Hematopoietic multipotent progenitor cell treated with erythropoietin and hydrocortisone succinate and interleukin-3 and kit ligand, for 4 days (in vitro differentiated cells): ENCODE measurements at places on chromosomes 5 and 9.

GRCh38 chr5:28398185-28398584, 1359.8 kb upstream of the CDH9 start:
- DNase-seq: no peak

DNA sequence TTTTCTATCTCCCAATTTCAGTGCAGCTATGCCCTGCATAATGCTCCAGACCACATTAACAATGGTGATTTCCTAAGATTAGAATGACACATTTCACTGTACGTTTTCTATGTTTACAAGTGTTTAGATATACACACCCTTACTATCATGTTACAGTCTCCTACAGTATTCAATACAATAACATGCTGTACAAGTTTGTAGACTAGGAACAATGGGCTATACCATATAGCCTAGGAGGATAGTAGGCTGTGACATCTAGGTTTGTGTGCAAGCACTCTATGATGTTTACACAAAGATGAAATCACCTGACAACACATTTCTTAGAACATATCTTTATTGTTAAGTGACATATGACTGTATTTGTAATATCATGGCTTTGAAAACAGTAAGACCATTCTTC, 1435.6 kb upstream of the NUDT12 start:
- DNase-seq: no peak

- no peak for DNase-seq
Observed at GRCh38 chr5:123776761-123777160, 264.8 kb downstream of the CSNK1G3 start.

DNA sequence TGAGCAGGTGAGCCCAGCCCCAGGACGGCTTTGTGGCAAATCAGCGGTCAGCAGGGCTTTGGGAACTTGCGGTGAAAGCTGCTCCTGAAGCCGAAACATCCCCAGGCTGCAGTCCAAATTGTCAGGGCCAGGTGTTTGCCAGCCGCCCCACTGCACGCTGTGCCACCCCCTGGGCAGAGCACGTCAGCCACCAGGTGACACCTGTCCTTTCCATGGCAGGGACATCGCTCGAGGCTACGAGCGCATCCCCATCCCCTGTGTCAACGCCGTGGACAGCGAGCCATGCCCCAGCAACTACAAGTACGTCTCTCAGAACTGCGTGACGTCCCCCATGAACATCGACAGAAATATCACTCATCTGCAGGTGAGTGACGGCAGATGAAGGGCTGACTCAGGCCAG, 64.4 kb upstream of the CACNA1B start:
- no peak for DNase-seq

DNA sequence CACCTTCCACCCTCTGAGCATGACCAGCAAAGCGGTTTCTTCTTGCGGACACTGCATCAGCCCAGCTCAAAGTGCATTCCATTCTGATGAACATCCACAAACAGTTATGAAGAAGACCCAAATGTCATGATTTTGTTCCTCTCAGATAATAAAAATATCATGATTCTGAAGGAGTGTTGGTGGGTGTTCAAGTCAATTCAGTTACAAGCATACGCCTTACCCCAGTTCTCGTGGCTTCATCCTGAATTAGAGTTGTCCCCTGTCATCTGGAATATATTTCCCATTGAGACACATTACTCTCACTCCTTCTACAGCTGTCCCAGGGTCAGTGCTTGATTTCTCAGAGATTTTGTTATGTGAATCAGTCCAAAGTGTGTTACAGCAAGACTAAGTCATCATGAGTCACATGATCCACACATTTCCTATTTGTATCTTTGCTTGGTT, 325.4 kb downstream of the RFX3 start:
- DNase-seq: no peak

GRCh38 chr9:111003182-111003581, 35.1 kb downstream of the LPAR1 start:
- DNase-seq: no peak

DNA sequence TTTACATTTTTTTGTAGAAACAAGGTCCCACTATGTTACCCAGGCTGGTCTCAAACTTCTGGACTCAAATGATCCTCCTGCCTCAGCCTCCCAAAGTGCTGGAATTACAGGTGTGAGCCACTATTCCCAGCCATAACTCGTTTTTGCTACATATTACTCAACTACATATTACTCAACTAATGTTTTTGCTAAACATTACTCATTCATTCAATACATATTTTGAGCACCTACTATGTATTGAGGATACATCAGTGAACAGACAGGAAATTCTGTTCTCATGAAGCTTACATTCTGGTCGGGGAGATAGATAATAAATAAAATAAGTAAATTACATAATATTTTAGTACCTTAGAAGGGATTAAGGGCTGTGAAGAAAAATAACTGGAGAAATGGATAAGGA, 34.9 kb upstream of the STOM start:
- DNase-seq: no peak

DNA sequence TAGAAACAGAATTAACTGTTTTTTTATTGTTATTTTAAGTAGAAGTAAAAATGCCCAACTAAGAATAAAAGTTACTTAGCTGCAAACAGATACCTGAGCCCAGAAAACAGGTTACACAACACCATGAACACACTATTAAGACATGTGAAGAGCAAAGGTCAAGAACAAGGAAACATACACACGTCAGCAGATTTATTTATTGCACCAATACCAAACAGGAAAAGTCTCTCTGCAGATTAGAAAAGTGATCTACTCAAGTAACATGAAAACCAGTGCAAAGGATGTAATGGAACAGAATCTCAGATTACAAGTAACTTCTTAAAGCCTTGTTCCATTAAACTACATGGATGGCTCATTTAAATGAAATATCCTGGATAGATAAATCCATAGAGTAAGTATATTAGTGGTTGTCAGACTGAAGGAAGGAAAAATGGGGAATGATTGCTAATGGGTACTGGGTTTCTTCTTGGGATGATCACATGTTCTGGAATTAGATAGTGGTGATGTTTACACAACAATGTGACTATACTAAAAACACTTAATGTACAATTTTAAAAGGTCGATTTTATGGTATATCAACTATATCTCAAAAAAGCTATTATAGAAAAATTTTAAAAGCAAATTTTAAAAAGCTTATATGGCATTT, 6.1 kb downstream of the SAR1B start:
- DNase-seq: peak; percentile 29

- DNase-seq: peak; percentile 10
Observed at GRCh38 chr5:1772634-1773033, 27.0 kb downstream of the MRPL36 start.

- DNase-seq: no peak
Observed at GRCh38 chr9:38344566-38345324, 47.8 kb upstream of the ALDH1B1 start.

DNA sequence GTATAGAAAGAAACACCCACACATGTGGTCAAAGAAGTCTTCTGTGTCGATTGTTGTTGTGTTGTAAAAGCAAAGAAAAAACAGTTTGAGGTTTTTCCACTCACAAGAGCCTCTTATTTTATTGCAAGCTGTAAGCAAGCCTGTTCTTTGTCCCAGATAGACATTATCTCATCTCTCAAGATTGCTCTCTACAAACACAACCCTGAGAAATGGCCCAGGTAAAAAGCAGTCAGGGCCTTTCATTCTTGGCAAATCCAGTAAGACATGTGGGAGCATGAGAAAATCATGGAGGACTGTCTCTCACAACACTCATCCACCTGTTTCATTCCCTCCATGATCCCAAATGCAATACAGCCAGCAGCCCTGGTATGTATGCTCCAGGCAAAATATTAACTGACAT, 286.6 kb upstream of the POU5F2 start:
- no peak for DNase-seq

- DNase-seq: no peak
Observed at GRCh38 chr5:6480133-6481051, 31.7 kb downstream of the UBE2QL1 start.

DNA sequence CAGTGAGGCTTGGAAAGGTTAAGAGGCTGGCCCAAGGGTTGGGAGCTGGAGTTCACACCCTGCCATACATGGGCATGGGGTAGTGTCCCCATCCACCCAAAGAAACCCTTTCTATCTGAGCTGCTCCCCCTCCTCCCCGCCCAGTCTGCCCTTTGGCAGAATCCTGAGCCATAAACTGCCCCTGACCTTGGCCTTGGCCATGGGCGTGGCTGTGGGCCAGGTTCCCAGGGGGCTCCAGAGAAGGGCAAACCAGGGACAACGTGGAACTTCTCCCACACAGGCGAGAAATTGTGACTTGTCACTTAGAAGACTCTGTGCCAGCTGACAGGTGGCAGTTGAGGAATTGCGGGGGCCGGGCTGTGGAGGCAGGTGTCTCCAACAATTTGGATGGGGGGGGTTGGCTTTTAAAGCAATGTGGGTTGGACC, 4.8 kb downstream of the FAM78A start:
- no peak for DNase-seq

- peak; percentile 75 for DNase-seq
Observed at GRCh38 chr9:69036309-69036708, 757 bp downstream of the FXN start.

DNA sequence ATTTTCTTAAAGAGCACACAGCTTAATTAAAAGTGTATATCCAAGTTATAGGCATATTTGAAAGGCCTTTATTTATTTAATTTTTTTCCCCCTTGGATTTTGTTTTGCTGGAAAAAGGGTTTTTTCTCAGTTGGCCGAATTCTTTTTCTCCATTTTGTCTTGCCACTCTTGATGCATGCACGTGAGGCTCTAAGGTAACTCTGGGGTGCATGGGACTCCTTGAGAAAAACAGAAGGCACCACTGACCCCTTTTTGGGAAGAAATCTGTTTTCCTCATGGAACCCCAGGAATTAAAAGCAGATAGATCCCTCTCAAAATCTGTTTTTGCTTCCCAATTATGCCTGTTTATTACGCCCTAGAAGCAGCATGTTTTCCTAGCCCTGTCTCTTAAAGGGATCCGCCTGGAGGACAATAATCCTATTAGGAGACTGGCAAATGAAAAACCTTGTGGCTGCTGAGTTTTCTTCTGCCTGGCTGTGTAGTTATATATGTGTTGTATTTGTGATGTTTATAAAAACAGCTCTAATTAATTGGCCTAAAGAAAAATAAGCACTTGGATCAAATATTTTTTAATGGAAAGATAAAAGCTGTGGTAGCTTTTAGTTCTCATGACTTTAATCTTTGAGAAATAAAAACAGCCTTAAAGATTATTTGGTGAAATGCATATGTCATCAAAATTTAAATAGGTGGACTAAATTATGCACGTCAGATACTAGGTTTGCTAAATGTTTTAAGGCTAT, 435.1 kb upstream of the CDH9 start:
- DNase-seq: no peak

DNA sequence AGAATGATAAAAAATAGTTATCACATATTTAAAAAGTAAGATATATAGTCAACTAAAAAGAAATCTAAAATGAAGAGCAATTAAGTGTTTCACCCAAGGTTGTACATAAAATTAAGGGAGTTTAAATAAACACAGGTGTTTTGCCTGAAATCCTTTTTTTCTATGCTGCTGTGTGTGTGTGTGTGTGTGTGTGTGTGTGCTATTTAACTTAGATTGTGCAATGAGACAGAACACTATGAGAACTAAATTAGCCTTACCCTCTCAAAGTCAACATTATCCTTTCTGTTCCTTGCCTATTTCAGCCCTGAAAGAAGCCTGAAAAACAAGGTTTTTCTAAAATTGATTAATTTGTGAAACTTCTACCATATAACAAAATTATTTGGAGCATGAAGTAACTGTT, 516.2 kb downstream of the ELAVL2 start:
- DNase-seq: no peak

DNA sequence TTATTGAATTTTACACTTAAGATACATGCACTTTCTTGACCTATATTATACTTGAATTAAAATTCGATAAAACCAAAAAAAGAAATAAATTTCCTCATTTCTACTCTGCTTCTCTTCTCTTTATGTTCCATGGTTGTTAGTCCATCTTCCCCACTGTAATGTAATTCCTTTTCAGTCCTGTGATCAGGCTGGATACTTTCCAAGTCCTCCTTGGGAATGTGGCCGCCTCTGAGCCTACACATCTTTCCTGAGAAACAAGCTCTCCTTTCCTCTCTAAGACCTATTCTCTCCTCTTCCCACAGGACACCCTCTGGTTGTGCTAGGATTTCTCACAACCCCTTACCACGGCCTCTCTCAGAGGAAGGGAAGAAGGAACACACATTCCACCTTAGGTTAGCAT, 285.1 kb downstream of the DNAH5 start:
- DNase-seq: no peak

- no peak for DNase-seq
Observed at GRCh38 chr5:1216211-1216917, 8.8 kb upstream of the SLC6A18 start.

DNA sequence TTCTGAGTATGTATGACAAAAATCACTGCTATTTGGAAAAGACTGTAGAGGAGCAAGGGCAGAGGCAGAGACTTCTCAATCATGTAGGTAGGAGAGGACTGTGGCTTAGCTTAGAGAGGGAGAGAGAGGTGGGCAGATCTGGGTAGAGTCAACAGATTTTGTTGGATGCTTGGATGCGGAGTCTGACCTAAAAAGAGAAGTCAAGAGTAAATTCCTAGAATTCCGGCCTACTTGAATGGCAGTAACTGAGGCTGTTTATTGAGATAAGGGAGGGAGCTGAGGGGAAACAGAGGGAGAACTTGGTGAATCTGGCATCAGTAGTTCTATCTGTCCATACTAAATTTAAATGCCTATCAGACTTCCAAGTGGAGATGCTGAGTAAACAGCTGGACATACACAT, 2.4 kb downstream of the TICAM2 start:
- no peak for DNase-seq

- DNase-seq: no peak
Observed at GRCh38 chr9:95381221-95381620, 63.7 kb upstream of the FANCC start.
